RCC 7860 (cell line): ENCODE measurements at places on chromosomes 12 and 14.

DNA sequence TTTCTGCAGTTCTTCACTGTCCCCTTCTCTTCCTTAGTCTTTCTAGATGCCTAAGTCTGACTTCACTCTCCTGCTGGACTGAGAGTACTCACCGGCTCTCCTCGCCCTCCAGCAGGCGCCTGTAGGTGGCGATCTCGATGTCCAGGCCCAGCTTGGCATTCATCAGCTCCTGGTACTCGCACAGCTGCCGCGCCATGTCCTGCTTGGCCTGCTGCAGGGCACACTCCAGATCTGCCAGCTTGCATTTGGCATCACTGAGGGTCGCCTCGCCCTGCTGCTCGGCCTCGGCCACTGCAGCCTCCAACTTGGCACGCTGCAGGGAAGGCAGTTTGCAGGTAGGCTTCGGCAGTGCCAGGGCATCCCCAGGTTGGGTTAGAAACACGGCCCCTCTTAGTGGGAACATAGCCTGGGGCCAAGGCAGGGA is 5.2 kb downstream of the KRT84 start:
- no peak for DNase-seq

GRCh38 chr14:26522967-26523366 is 74.9 kb downstream of the NOVA1 start:
- no peak for DNase-seq

DNA sequence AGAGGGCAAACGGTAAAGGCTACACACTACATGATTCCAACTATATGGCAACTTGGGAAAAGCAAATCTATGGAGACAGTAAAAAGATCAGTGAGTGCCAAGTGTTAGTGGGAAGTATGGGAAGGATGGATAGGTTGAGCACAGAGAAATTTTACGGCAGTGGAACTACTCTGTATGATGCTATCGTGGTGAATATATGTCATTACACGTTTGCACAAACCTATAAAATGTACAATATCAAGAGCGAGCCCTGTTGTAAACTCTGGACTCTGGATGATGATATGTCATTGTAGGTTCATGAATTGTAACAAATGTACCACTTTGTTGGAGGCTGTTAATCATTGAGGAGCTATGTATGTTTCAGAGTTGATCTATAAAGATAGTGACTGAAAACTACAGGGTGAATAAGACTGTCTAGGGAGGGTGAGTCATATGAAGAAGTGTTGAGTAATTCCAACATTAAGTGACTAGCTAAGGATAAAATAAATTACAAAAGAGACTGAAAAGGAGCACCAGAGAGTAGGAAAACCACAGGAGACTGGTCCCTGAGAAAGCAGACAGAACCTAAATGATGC is 349.2 kb upstream of the LMO3 start:
- peak; percentile 85 for DNase-seq

DNA sequence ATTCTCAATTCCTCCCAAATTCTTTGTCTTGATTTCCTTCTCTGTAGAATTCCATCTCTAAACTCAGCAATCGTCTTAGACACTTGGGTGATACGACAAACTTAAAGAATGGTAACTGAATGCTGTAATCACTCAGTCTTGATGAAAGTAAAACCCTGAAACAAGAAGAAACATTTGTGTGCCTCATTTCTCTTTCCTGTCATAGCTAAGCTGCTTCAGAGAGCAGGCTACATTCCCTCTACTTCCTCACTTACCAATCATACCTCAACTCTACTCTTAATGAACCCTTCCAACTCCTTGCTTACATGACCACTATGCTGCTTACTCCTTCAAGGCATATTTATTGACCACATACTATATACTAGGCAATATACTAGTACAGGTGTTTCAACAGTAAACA is 8.3 kb downstream of the MAP4K5 start:
- DNase-seq = no peak

DNA sequence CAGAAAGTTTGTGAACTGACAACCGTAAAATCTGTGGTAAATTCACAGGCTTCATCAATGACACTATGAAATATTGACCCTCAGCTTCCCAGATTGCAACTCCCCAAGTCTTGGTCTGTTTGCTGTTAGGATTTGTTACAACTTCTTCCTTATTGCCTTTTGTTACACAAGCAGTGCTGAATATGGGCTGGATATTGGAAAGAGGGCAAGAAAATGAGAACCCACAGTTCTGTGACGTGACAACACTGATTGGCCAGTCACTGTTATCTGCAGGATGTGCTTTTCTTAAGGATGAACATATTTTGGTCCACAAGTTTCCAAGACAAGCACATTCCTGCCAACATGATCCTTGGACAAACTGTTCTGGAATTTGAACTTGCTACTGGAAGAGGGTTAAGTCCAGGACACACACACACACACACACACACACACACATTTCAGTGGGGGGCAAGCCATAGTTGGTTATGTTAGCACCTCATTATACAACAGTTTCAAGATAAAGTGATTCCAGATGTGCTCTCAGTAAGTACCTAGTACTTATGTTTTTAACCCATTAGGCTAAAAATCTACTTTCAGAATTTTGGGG is 16.6 kb upstream of the SLC38A2 start:
- DNase-seq = peak; percentile 26

GRCh38 chr14:101502761-101503392 is 58.4 kb upstream of the DIO3 start:
- no peak for DNase-seq

DNA sequence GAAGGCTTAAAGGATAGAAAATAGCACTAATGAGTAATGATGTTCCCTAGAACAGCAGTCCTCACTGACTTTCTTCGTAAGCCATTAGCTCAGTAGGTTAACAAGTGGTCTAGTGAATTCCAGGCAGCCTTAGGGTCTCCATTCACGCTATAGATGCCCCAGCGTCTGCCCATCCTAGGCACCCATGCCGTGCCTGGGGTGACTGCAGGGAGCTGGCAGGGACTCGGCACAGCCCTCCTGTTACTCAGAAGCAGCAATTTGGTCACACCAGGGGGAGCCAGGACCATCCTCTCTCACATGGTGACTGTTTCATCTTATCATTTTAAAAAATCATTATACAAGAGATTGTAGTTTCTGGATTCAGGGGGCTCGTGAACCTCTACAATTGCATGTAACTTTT is 66.0 kb upstream of the TRAF3 start:
- DNase-seq = no peak
